ENCODE measurements at places on chromosomes 6 and 20.

GRCh38 chr6:52373151-52373690 lies 11.3 kb downstream of the PAQR8 start:
- no peak for DNase-seq

DNA sequence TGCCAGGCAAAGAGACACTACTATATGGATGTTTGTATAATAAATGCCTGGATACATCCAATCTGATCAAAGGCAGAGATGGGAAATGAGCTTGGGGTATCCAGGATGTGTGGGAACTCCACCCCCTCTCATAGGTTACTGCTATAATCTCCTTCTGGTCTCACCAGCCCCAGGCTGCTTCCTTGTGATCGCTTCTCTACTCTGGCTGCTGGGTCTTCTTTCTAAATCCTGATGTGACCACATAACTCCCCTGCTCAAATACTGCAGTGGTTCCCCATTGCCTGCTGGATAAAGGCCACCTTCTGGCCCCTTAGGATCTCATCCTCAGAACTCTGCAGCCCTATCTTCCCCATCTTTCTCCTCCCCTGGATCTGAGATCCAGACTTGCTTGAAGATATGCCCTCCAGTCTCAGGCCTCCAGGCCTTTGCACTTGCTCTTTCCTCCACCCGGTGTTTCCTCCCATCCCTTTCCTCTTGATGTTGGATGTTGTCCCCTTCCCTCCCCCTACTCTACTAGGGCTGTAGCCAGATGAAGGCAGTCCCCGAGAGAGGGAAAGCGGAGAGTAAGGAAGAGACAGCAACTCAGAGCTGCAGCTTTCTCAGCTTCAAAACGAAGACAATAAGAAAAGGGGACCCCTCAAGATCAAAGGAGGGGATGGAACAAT lies 828 bp upstream of the XKR7 start:
- DNase-seq = no peak

DNA sequence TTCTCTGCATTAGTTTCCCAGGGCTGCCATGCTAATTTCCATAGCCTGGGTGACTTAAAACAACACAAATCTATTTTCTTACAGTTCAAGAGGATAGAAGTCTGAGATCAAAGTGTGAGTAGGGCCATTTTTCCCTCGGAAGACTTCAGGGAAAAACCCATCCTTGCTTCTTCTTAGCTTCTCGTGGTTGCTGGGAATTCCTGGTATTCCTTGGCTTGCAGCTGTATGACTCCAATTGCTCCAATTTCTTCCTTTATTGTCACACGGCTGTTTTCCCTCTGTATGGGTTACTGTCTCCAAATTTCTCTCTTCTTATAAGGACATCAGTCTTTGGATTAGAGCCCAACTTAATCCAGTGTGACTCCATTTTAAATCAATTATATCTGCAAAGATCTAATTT lies 128.4 kb upstream of the JAG1 start:
- no peak for DNase-seq

DNA sequence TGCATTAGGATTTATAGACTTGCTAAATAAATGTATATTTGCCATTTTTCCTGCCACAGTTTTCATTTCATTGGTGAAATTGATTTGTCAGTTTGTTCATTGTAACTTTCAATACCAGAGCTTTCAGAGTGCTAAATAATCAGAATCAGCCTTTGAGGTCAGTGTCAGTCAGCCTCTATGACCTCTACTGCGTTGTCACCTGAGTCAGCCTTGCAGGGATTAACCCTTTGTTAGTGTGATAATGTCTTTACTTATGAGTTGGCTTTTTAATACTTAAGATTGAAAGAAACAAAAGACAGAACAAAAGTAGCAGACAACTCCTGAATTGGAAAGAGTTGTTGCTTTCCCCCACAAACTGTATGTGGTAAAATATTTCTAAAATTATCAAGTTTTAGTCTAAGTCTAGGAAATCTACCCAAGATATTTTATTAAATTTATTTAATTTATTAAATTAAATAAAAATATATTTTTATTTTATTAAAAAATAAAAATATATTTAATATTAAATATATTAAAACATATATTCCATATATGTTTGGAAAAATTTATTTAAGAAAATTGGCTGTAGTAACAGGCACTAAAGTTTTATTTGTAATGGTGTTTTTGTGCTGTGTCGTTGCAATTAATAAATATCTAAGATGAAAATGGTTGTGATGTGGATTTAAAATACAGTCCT lies 125.2 kb downstream of the AFG1L start:
- DNase-seq = no peak

DNA sequence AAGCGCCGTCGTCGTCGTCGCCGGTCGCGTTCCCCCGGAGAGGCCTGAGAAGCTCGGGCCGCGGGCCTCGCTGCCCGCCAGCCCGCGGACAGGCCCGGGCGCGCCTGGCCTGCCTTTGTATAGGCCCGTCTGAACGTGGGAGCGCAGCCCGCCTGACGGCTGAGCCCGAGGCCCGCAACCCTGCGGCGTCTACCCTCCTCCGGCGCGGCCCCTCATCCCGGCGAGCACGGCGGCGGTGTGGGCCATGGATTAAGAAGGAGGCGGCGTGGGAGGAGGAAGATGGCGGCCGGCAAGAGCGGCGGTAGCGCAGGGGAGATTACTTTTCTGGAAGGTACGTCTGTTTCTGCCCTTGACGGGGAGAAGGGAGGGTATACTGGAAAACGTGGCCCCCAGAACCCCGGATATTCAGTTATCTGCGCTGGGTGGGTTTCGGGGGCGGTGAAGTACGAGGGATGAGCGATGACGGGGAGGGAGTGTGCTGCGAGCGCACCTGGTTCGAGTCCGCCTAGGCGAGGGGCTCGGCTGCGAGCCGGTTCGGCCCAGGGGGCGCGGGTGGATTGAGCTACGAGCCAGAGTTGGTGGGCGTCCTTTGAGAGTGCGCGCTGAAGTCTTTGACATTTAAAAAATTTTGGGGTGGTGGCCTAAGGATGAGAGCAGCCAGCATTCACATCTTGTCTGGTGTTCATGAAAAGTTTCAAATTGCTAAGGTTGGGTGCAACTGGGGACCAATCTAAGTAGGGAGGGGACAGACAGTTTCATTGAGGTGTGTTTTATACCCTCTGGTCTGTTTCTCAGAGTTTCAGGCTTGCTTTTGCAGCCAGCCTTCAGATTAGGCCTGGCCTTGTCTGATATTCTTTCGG lies 796 bp downstream of the SENP6 start:
- peak; percentile 62 for DNase-seq

DNA sequence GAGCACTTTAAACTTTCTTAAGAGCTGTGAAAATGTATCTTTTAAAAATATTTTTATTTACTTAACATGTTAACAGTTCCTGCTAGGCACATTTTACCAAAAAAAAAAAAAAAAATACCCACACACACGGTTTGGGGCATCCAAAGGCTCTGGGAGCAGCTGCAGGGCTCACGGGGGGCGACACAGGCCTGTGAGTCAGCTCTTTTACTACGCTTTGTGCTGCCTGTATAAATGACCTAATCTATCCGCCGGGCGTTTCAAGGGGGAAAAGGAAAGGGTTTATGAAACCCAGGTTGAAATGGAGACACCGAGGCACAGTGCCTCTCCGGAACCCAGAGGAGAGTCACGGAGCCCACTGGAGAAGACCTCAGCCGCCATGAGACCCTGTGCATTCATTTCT lies 40.4 kb downstream of the DLL1 start:
- DNase-seq = no peak

GRCh38 chr20:8012724-8013123 lies 6.8 kb downstream of the TMX4 start:
- DNase-seq = no peak

- no peak for DNase-seq
Observed at GRCh38 chr20:37786043-37786442, 92.2 kb downstream of the CTNNBL1 start.

GRCh38 chr20:49349078-49349477 lies 71.2 kb upstream of the ZNFX1 start:
- DNase-seq = no peak

DNA sequence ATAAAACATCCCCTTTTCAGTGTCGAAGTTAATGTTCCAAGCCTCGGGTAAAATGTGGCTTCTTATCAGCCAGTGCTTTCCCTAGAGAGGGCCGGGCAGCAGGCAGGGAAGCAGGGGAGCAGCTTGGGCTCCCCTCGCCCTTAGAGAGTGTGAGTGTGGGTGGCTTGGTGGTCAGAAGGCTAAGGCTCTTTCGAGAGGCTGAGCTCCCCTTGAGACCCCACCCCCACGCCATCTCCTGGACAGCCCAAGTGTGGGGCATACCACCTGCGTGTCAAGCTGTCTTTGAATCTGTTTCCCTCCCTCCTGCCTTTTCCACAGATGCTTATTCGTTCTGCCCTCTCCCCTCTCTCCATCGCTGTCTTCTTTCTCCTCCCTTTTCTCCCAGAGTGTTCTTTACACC lies 95.1 kb upstream of the FOXP4 start:
- DNase-seq = no peak

GRCh38 chr6:34934516-34934915 lies 45.5 kb downstream of the ANKS1A start:
- DNase-seq = no peak

DNA sequence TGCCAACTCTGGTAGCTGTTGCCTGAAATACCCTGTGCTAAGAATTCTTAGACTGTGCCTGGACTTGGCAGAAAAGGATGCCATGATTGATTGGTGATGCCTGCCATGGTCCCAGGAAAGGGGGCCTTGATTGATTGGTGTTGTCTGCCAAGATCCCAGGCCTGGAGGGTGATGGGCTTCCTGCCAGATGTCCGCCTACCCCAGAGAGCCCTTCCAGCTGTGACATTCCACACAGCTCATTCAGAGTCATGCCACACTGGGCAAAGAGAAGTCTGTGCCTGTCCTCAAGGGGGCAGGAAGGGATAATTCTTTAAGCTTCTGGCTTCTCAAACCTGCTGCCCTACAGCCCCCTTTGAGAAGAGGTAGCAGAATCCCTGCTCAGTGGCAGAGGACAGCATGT lies 24.6 kb downstream of the RIMS4 start:
- DNase-seq = no peak
